ENCODE measurements at places on chromosomes 1 and 21.

- DNase-seq: peak; percentile 77
Measured at GRCh38 chr1:160291248-160292220, 6.6 kb upstream of the PEX19 start.

- no peak for DNase-seq
Measured at GRCh38 chr1:85368073-85368770, 91.8 kb upstream of the BCL10 start.

DNA sequence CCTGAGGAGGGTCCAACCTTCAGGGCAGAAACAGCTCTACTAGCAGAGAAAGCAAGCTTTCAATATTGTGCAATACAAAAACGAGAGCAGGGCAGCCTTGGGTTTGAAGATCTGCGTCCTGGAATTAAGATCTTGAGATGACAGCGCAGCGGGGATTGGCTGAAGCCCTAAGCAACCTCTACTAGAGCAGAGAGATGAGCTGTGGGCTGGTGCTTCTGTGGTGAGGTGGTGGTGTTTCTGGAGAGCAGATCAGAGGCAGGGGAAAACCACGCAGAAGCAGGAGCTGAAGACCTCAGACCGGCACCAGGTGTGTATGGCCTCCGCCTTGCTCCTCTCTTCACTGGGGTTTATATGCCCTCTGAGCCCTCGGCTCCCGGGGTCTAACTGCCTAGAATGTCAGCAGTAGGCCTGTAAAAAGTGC lies 12.5 kb downstream of the TRAF3IP3 start:
- no peak for DNase-seq

- no peak for DNase-seq
Measured at GRCh38 chr1:30048905-30049304, 674.5 kb downstream of the MATN1 start.

- no peak for DNase-seq
Measured at GRCh38 chr1:237179503-237179902, 137.5 kb downstream of the RYR2 start.

GRCh38 chr1:183281039-183281438 lies 95.0 kb downstream of the LAMC2 start:
- peak; percentile 82 for DNase-seq

GRCh38 chr1:60878323-60878722 lies 204.0 kb upstream of the NFIA start:
- no peak for DNase-seq

- DNase-seq: peak; percentile 59
Measured at GRCh38 chr1:210360852-210361477, 32.3 kb downstream of the HHAT start.

DNA sequence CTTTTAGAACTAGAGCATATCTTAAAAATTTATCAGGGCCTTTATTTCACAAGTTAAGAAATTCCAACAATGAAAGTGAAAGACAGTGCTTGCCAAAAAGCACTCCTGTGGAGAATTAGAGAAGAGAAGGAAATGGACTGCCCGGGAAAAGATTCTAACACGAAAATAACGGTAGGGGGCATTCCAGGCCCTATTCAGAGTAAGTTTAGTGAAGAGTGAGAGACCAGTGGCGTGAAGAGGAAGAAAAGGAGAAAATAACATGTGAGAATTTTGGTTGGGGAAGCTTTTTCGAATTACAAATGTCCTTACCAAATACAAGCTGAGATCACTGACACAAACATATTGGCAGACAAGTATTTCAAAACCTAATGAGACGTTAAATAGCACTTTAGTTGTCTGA lies 38.4 kb upstream of the RBM34 start:
- peak; percentile 53 for DNase-seq

DNA sequence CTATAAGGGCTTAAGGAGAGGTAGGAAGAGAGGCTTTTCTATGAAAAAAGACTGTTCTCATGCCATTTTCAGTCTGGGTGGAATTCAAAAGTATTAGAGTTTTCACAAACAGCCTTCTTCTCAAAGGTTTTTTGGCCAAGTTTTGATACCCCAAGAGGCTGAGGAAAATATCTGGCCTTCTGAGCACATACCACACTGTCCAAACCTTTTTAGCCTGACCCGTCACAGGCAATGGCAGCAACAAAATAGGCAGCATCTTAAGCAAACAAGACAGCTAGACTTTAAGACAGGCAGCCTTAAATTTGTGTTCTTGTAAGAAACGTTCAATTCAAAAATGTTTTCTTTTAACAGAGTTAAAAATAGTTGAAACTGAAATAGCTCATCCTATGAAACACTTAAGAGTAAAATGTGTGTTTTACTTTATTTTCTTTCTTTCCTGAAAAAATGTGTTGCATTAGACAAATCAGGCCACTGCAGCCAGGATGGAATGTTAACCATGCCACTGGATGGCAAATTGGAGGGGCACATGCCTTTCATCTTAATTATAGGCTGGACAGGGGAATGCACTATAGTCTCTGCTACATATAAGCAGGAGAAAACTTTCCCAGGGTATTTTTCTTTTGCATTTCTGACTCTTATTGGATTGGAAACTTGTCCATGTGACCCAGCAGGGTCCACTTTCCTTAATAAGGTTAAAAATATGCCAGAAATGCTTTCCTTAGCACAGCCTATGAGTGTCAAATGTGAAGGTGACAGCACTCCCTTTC lies 315.0 kb downstream of the TGFB2 start:
- DNase-seq: peak; percentile 25

DNA sequence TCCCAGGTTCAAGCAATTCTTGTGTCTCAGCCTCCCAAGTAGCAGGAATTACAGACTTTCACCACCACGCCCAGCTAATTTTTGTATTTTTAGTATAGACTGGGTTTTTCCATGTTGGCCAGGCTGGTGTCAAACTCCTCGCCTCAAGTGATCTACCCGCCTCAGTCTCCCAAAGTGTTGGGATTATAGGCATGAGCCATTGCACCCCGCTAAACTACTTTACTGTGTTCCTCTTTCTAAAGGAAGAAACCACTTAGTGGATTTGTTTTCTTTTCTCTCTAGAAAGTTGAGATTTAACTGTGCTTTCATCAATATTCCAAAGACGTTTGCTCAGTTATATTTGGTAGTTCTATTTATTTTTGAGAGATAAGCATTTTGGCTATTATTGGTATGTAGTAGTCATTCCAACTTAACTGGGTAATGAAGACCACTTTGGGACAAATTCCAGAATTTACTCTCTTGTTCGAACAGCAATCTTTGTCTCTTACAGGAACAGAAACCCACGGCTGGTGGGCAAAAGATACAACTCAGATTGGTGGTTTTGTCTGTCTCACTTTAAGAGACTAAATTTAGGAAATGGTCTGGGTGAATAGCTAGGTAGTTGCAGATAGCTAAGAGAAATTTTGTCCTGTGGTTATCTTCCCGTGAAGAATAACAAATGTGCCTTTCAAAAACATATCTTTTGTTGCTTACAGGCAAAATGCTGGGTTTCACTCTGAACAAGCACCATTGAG lies 103.5 kb upstream of the CD55 start:
- DNase-seq: no peak

DNA sequence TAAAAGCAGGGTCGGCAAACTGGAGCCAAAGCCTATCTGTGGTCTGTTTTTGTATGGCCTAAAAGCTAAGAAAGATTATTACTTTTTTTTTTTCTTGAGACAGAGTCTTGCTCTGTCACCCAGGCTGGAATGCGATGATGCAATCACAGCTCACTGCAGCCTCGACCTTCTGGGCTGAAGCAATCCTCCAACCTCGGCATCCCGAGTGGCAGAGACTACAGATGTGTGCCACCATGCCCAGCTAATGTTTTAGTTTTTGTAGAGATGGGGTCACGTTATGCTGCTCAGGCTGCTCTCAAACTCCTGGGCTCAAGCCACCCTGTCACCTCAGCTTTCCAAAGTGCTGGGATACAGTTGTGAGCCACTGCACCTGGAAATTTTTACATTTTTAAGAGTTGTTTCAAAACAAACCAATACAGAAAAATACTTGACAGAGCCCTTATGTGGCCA lies 6.5 kb upstream of the GLRX2 start:
- peak; percentile 89 for DNase-seq

- DNase-seq: no peak
Measured at GRCh38 chr21:36510911-36511310, 31.0 kb upstream of the CLDN14 start.

DNA sequence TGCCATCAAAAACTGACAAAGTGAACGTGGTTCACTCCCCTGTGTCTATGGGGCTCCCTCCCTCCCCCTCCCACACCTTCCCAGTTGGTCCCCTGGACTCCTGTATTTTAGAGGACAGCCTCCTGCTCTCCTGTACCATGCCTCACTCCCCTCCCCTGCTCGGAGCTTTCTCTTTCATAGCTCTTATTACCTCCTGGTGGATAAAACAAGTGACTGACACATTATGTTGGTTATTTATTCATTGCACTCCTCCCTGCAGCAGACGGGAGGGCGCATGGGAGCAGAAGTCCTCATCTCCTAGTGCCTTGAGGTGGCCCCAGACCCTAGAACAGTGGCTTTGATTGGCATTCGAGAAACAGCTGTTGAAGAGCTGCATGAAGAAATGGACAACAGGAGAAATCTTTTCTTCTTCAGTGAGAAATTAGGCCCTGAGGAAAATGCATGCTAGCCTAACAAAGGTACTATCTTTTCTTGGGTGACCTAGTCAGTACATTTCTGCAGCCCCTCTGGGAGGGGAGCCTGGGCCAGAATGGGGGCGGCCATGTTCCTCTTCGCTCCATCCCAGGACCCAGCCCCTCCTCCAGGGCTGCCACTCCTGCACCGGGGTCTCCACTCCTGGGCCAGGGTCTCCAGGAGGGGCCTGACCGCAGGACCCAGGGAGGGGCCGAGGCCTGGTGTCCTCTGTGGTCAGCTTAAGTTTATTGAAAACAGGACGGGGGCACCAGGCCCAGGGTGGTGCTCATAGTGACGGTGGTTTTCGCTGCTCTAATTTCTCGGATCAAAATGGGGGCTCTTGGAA lies 1.2 kb upstream of the TFF1 start:
- DNase-seq: no peak

DNA sequence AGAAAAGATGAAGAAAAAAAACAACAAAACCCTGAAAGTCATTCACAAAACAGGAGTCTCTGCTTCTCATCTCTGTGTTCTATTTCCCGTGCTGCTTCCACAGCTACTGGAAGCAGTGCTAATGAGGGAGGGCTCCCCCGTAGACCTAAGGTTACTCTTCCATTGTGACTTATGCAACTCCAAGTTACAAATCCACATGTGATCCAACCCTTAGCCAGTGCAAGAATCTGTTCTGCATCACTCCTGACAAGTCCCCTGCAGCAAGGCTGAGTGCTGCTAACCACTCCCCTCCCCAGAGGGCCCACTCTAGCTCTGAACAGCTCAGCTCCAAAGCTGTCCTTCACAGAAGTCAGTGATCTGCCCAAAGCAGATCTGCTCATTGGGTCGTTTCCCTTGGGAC lies 10.3 kb downstream of the DNALI1 start:
- DNase-seq: peak; percentile 97

DNA sequence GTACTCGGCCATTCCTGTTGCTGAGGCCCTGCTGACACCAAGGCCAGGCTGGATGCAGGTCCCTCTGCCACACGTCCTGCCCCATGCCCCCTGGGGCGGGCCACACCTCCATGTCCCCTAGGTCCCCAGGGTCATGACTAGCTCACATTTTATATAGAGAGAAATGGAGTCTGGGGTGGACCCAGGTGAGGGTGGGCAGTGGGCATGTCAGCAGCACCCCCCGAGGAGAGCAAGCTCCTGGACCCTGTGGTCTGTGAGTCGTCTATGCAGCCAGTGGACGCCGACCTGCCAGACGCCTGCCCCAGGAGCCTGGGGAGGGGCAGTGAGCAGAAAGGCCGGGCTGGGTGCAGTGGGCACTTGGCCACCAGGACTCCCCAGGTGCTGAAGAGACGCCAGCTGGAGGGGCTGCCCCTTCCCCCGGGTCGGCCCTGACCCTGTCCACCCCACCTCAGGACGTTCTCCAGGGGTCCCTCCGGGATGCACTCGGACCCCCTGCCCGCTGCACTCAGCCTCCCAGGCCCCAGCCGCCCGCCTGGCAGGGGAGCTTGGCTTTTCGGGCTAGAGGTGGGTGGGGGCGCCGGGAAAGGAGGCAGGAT lies 15.9 kb downstream of the SAMD11 start:
- no peak for DNase-seq

- DNase-seq: peak; percentile 55
Measured at GRCh38 chr1:213244664-213245091, 193.6 kb downstream of the RPS6KC1 start.

- DNase-seq: no peak
Measured at GRCh38 chr1:175037416-175037815, 14.2 kb upstream of the MRPS14 start.

DNA sequence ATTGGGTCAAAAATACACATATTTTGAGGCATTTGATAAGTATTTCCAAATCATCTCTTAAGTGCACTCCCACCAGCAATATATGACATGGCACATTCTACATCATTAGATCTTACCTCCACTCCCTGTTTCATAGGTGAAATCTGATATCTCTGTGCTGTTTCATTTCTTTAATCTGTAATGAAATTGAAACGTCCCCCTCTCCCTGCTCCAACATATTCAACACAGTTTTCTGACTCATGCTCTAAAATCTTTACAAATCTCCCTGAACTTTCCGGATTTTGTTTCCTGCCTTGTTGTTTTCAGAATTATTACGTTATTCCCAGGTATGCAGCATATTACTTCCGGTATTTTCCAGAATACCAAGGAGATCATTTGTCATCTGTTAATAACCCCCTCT lies 66.1 kb upstream of the AKT3 start:
- peak; percentile 9 for DNase-seq

DNA sequence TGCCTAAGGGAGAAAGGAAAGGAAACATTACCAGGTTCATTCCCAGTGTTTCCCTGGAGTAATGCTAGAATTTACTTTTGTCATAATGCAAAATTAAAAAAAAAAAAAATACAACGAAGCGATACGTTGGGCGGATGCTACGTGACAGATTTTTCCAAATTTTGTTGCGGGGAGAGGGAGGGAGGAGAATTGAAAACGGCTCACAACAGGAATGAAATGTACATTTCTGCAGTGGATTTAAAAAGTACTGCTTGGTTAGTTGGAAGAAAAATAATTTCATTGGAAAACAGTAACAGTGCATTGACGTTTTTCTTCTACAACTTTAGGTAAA lies 157.5 kb downstream of the RUNX1 start:
- no peak for DNase-seq

GRCh38 chr1:11761988-11762406 lies at the start of gene C1orf167:
C1orf167 (plus strand) TSS chr1:11762193; CDS start chr1:11764401, 2,208 bp downstream.
- DNase-seq: no peak

DNA sequence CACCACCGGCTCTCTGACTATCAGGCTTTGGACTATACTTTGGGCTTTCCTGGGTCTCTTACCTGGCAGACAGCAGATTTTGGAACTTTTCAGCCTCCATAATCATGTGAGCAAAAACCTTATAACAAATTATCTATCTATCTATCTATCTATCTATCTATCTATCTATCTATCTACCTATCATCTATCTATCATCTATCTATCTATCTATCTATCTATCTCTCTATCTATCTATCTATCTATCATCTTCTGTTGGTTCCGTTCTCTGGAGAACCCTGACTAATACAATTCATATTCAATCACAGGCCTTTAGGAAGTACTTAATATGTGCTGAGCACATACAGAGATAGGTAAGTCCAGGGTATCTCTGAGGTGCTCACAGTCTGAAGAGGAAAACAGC lies 18.7 kb upstream of the SCMH1 start:
- DNase-seq: no peak

GRCh38 chr1:209375671-209376365 lies 207.7 kb upstream of the CAMK1G start:
- DNase-seq: peak; percentile 43

Data from amniotic epithelial cell (primary cell).